ENCODE measurements at places on chromosomes 7 and 10.

- DNase-seq: no peak
These were observed 316.0 kb downstream of the AGMO start for GRCh38 chr7:15245831-15246230.

DNA sequence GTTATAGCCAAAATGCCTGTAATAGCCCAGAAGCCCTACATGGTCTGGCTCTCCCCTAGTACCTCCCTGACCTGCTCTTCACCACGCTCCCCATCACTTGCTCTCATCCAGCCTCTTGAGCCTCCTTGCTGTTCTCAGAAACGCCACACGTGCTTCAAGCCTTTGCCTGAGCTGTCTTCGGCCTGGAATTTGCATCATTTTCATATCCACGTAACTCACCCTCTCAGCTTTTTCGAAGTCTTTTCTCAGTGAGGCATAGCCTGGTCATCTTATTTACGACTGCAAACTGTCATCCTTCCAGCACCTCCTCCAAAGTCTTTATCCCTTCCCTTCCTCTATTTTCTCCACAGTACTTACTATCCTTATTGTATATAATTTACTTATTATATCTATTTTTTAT lies 151.0 kb upstream of the AHR start:
- no peak for DNase-seq

GRCh38 chr10:6463366-6463765 lies 116.7 kb downstream of the PRKCQ start:
- DNase-seq: no peak

GRCh38 chr10:71069909-71070666 lies 142.3 kb upstream of the UNC5B start:
- no peak for DNase-seq

GRCh38 chr7:99767662-99768061 lies 16.3 kb downstream of the CYP3A4 start:
- no peak for DNase-seq

- no peak for DNase-seq
These were observed 60.1 kb downstream of the ZNF783 start for GRCh38 chr7:149321978-149322541.

GRCh38 chr10:43125881-43126731 lies 12.1 kb upstream of the CSGALNACT2 start:
- no peak for DNase-seq

GRCh38 chr10:17088118-17088806 lies 41.3 kb downstream of the CUBN start:
- DNase-seq: no peak

DNA sequence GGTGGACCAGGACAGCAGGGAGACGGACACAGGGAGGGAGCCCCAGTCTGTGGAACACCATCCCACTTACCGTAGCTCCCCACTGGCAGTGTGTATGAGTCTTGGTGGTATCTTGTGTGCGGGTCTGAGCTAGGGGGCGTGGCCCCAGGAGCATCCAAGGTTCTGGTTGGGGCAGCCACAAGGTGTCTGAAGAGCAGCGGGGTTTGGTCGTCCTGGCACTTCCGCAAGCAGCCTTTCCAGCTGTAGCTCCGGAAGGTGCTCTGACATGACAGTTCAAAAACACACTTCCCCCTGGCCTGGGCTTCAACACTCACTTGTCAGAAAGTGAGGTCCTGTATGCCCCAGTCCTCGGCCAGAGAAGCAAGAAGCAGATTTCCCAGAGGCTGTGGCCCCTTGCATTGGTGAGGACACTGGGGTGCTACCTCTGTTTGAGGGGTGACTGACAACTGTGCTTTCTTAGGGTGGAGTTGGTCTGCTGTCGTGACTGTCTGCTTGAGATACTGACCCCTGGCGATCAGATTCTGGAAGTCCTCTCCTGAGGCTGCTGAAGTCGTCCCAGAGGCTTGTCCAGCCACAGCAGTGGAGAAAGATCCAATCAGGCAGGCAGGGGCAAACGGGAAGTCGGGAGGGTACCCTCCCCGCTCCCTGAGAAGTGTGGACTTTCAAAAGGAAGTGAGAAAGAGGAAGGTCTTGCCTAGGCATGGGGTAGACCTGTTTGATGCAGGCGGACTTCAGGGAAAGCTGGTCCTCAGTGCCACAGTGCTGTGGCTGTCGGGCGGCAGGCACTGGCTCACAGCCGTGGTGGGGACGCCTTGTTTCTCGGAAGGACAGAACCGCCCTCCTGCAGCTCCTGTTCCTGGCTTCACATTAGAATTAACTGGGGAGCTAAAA lies 51.4 kb upstream of the PFKFB3 start:
- peak; percentile 45 for DNase-seq

DNA sequence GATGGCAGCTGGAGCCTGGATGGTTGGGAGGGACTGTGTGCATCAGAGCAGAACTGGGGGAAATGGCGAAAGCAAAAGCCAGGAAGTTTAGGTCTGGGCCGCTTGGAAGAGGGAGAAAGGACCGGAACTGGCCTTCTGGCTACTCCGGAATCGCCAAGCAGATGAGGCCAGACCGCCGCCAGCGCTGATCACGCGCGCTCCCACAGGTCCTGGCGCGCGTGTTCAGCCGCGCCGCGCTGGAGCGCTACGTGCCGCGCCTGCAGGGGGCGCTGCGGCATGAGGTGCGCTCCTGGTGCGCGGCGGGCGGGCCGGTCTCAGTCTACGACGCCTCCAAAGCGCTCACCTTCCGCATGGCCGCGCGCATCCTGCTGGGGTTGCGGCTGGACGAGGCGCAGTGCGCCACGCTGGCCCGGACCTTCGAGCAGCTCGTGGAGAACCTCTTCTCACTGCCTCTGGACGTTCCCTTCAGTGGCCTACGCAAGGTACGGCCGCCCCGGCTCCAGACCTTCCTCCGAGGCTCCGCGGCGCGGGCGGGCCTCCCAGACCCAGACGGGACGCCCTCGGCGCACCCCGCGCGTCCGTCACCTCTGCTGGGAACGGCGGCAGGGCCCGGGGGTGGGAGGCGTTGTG lies 2.0 kb downstream of the CYP26C1 start:
- DNase-seq: peak; percentile 24

- no peak for DNase-seq
These were observed 42.3 kb downstream of the UNCX start for GRCh38 chr7:1274876-1275375.

- no peak for DNase-seq
These were observed 137.4 kb upstream of the KCNMA1 start for GRCh38 chr10:77774940-77775391.

GRCh38 chr10:96470116-96470743 lies 43.5 kb downstream of the TLL2 start:
- peak; percentile 5 for DNase-seq

DNA sequence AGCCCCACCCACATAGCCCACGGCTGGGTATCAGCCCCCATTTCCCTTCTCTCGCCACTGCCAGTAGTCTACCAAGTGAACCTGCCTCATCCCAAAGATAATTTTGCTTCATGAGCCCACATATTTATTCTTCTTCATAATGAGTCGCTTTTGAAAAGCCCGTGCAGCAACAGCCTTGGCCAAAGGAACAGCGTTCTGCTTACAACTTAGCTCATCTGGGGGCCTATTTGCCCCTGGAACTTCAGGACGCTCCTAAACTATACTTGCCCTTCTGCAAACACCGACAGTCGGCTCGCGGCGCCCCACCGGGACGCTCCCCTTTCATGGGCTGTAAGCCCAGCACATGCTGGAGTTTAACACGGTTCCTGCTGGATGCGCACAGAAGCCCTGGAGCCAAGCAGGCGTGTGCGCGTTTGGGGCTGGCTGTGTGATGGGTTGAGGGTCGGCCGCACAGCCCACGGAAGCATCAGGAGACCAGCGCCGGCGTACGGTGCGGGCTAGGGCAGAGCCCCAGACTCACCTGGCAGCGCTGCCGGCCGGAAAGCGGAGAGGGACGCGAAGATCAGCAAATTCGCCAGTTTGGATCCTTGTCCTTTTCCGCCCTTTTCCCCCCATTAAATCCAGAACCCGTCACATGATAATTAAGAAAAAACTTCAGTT lies 370 bp downstream of the TMEM60 start:
- DNase-seq: no peak

DNA sequence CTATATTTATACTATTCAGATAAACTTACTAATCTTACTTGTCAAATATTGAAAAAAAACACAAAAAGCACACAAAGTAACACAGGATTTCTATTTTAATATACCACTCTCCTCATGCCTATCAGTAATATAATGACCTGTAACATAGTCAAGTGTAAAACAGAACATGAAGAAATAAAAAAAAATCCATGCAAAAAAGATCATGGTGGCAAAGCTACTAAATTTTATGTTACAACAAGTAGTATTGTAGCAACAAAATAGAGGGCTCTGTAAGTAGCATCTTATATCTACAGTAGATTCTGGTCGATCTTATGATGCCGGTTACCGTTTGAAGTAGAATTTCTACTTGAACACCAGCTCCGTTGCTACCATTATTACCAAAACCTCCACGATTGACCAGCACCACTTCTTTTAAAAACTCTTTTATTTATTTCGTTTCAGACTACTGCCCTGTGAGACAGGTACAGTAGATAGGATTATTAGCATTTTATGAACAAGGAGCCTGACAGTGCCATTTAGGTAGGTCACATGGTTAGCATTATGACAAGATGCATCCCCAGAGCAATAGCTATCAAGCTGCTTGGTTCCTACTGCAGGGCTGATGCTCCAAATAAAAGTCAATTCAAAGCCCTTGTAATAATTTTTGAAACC lies 2.1 kb downstream of the CPED1 start:
- DNase-seq: no peak

DNA sequence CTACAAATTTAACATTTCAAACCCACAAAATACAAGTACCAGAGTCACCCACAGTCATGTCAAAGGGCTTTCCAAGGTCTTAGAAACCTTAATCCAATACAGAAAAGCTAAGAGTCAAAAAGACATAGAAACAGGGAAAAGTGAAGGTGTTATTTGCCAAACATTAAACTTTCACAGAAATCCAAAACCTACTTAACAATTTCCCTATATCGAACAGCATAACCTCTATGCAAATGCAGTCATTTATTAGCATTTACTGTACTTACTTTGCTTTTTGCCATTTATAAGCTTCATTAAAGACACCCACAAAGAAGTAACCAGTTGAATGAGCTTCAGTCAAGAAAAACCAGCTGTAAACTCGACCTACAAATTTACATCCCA lies 1.6 kb downstream of the PANK1 start:
- DNase-seq: no peak

DNA sequence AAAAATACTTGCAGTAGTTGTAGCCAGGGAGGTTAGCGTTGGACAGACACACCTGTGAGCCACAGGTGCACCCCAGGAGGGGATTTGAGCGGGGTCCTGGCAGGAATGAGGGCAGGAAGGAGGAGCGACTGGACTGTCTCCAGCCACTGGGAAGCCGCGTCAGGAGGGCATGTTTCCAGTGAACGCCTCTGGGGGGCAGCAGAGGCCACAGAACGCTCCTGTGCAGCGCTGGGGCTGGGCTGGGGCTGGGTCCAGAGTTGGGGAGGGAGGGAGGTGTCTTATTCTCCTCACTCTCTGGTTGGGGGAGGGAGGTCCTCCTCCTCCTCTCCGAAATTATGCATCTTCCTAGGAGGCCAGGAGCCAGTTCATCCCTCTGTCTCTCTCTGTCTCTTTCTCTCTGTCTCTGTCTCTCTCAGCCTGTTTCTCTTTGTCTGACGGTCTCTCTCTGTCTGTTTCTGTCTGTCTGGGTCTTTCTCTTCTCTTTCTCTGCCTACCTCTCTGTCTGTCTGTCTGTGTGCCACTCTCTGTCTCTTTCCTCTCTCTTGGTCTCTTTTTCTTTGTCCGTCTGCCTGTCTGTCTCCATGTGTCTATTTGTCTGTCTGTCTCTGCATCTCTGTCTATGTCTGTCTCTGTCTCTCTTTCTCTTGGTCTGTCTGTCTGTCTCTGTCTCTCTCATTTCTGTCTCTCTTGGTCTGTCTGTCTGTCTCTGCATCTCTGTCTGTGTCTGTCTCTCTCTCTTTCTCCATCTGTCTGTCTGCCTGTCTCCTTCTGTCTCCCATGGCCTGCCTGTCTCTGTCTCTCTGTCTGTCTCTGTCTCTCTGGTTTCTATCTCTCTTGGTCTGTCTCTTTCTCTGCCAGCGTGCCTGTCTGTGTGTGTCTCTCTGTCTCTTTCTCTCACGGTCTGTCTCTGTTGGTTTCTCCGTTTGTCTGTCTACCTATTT lies 9.9 kb upstream of the PSMG3 start:
- DNase-seq: peak; percentile 67

DNA sequence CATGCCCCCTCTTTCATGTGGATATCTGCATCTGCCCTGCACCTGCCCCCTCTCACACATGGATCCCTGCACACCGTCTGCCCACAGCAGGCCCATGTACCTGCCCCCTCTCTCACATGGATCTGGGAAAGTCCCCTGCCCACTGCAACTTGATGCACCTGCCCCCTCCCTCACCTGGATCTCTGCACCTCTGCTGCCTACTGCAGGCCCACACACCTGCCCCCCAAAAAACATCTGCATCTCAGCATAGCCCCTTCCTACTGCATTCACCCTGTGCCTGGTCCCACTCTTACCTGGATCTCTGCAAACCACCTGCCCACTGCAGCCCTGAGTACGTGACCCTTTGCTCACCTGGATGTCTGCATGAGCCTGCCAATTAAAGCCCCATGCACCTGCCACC lies 479.8 kb downstream of the PTPRN2 start:
- DNase-seq: no peak

DNA sequence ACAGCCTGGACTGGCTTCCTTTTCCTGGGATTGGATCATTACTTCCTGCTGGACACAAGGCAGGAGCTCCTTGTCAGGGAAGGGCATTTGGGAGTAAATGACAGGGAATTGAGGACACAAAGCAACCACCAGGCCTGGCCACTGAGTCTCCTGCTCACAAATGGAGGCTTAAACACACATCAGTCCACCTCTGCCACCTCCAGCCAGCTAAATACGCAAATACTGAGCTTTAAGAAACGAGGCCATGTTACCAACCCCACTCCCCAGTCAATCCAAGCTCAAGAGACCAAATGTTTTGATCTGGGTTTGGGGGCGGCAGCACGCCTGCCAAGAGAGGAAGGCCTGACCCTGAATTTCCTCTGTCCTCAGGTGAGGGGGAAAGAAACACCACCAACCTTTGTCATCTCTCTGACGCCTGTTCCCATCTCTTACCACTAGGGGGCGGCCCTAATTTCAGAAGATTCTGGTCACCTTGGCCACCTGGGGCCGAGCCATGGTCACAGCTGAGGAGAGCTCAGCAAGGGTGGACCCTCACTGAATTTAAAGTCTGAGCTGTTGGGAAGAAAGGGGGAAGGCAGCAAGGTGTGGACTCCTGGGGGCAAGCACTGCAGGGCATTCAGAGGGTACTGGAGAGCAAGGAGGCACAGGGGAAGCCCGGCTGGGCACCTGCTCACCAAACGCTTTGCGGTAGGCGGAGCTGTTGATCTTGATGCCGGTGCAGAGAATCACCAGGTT lies 16.5 kb downstream of the AIFM2 start:
- peak; percentile 53 for DNase-seq

- peak; percentile 59 for DNase-seq
These were observed 4.7 kb upstream of the NOS3 start for GRCh38 chr7:150986099-150986512.

All from activated CD4-positive, alpha-beta T cell treated with anti-CD3 and anti-CD28 coated beads, Interleukin-2, amount 50 U/mL, for 1 hour (primary cell).